NCI-H524 (cell line): ENCODE measurements at places on chromosomes 7 and 10.

DNA sequence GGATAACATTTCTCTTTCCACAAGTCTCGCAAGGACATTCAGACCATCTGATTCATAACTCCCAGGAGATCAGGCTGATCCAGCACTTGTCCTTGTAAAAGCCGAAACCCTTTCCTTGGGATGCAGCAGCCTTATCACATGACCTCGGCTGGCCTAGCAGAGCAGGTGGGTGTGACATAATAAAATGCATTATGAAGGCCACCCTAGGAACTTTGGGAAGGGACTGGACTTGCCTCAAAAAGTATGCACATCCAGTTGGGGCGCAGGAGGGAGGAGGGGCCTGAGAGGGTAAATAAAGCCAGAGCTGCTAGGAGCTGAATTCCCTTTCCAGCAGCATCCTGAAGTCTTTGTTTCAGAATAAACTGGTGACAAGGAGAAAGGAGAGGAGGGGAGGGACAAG, 260.8 kb downstream of the SNX13 start:
- no peak for DNase-seq

GRCh38 chr10:86795353-86795752, 38.9 kb downstream of the BMPR1A start:
- DNase-seq, result no peak

DNA sequence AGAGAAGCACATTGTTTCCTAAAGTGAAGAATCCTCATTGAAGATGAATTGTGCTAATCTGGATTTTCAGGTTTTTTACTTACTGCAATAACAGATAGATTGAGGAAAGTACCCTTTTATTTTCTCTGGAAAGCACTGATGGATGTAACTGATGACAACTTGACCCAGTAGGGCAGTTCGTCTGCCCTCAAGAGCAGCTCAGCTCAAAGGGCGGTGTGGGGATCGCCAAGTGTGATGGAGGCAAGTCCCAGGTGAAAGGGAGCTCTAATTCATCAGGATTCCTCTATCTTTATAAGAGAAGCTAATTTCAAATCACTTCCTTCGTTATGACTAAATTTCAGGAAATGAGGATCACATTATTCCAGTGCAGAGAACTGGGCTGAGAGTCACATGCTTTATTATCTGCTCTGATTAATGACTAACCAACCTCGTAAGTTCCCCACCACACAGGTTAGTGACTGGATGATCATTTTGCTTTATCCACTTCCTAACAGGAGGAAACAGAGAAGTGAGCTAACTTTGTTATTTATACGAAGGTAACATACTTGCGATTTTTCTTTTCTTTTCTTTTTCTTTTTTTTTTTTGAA, 98.8 kb downstream of the PFKFB3 start:
- no peak for DNase-seq

DNA sequence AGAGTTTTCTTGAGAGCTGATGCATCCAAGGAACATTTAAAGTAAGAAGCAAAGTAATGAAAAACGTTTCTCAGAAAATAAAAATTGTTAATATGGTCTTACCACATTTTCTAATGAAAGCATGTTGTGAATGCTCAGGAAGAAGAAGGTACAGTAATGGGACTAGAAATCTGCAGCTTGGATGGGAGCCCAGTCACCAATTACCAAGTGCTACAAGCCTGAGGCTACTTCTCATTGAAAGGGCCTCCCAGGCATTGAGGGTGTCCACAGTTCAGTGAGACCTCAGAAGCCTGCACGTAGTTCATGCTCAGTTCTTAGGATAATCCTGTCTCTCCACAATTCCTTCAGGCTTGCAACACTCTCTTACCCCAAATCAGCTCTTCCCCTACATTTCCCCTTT, 17.6 kb downstream of the PTN start:
- no peak for DNase-seq

- no peak for DNase-seq
These were observed 624.1 kb downstream of the PTPRN2 start for GRCh38 chr7:157963526-157963925.

GRCh38 chr10:116611153-116611545, 9.6 kb upstream of the PNLIPRP2 start:
- no peak for DNase-seq

DNA sequence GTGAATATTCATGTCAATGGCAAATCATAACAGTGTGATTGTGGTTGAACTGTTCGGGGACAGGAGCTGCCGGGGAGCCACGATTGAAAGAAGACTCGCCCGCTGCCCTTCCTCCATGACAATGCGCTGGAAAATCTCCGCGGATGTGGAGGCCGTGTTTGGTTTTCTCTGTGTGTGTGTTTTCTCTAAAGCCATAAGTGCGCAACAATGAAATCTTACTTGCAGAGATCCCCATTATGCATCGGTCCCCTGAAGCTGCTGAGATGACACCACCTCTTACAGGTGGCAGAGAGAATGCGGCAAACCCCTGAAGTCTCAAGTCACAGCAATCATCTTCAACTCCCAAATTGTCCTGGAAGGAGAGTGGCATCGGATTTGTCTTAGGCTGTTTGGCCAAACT, 442.3 kb upstream of the MKI67 start:
- no peak for DNase-seq

DNA sequence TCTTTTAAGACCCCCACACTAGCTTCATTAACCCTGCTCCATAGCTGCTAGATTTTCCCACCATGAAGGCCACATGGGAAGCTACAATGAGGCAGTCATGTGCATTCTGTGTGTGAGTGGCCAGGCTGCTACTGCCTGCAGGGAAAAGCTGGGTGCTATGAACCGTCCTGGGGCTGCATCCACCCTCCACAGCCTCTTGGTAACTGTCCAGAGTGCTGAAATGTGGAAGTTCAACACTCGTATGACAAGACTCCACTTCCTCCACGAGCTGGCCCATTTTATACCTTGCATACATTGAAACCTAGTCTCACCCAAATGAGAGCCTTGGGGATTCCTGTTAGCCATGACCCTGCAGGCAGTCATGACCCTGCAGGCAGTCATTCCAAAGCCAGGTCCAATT, 59.4 kb downstream of the CUZD1 start:
- no peak for DNase-seq

GRCh38 chr7:27375958-27376357, 133.4 kb downstream of the EVX1 start:
- DNase-seq, result no peak

GRCh38 chr7:124072603-124073309, 39.9 kb upstream of the TMEM229A start:
- peak; percentile 82 for DNase-seq

GRCh38 chr10:116878123-116878522, 28.8 kb downstream of the ENO4 start:
- no peak for DNase-seq

- no peak for DNase-seq
These were observed 38.9 kb downstream of the SH3PXD2A start for GRCh38 chr10:103816431-103816830.
